NCI-H226 (cell line): ENCODE measurements at places on chromosomes 12 and 14.

DNA sequence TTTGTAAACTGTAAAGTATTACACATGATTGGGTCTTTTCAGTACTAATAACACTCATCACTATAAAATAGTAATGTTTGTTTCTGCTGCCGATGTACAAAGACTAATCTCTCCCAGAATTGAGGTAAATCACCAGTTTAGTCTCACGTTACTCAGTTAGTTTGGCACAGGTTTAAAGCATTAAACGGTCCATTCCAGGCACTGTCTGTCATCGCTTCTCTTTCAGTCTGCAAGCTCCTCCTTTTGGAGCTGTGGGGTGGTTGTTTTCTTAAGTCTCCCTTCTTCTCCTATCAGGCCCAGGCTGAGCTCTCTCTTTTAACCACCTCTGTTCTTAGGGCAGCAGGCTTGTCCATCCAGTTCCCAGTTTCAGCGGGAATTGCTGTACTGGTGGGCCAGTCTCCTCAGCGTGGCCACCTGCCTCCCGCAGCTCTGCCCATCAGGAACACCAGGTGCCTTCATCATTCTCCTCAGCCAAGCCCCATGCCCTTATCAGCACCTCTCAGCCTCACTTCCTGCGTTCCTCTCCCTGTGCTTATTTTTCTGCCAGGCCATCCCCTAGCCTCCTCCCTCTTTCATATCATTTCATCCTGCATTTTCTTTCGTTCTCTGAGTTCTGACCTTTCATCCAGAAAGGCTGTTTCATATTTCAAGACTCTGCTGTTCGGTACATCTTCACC, 149.0 kb downstream of the TGFB3 start:
- DNase-seq = peak; percentile 83

DNA sequence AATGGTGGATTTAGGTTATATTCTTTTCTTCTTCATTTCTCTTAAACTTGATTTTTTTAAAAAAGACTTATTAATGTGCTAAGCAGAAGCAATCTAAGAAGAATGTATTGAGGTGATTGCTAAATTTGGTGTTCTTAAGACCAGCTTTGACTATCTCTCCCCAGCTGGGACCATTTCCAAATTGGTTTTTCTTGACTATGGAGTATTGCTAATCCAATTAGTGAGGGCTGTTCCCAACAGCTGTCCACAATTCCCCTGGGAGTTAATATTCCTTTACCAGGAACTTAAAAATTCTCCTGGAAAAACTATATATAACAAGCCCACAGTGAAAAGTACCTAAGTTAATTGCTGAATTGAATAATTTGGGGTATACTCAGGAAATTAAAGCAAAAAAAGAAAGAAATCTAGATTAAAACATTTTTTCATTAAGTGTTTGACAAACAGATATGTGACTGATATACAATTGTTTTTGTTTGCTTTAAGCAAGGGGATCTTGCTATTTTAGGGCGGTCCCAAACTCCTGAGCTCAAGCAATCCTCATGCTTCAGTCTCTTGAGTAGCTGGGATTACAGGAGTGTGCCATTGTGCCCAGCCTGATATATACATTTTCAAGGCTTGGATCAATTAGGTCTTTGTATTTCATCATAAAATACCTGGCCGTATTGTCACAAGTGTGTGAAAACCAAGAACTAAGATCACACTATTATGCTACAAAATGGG, 105.0 kb downstream of the FAR2 start:
- DNase-seq = no peak

GRCh38 chr14:38910092-38910491, 192.9 kb downstream of the SEC23A start:
- DNase-seq = no peak

- no peak for DNase-seq
Observed at GRCh38 chr12:120749256-120749655, 23.6 kb downstream of the ACADS start.

DNA sequence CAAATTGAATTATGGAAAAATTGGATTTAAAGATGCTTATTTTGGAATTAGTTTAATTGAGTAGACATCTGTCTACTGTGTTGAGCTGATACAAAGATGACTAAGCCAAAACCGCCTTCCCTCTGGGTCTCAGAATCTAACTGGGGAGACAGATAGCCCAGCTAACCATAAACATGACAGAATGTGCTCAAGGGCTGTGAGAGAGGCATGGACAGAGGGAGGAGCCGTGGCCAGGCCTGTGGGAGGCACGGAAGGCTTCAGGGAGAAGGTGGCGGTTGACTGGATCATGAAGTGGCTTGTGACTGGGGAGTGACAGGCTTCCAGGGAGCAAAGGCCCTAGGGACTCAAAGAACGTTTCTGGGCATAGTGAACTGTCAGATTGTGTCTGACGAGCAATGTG, 74.6 kb downstream of the DACT1 start:
- no peak for DNase-seq

- DNase-seq = no peak
Observed at GRCh38 chr12:90407841-90408240, 547.1 kb downstream of the CCER1 start.

- DNase-seq = no peak
Observed at GRCh38 chr14:61670576-61670975, 24.7 kb upstream of the HIF1A start.

GRCh38 chr12:130428116-130428515, 90.4 kb downstream of the PIWIL1 start:
- no peak for DNase-seq

DNA sequence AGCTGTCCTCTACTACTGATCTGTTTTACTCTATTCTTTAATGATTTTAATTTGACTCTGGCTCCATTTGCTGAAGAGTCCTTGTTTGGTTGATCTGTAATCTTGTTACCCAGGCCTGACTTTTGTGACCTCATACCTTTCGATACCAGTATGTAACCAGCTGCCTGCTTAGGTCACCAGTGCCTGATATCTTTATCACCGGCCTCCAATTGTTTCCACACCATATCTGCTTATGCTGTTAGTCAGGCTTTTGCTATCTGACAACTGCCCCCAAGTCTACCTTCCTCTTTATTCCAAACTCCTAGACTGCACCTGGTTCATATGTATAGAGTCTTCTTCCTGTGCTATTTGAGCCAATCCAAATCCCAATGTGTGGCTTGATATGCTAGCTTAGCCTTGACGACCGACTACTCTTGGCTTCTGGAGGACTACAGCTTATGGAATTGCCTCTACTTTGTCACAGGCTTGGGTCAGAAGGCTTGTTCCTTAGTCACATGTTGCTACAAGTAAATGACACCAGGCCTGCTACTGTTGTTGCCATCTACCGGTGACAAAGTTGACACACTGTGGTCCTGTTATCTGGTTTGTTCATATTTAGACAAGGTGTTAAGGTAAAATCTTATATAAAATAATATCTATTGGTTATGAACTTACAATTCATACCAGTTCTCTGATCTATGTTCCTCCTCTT, 193.9 kb downstream of the TRHDE start:
- no peak for DNase-seq

DNA sequence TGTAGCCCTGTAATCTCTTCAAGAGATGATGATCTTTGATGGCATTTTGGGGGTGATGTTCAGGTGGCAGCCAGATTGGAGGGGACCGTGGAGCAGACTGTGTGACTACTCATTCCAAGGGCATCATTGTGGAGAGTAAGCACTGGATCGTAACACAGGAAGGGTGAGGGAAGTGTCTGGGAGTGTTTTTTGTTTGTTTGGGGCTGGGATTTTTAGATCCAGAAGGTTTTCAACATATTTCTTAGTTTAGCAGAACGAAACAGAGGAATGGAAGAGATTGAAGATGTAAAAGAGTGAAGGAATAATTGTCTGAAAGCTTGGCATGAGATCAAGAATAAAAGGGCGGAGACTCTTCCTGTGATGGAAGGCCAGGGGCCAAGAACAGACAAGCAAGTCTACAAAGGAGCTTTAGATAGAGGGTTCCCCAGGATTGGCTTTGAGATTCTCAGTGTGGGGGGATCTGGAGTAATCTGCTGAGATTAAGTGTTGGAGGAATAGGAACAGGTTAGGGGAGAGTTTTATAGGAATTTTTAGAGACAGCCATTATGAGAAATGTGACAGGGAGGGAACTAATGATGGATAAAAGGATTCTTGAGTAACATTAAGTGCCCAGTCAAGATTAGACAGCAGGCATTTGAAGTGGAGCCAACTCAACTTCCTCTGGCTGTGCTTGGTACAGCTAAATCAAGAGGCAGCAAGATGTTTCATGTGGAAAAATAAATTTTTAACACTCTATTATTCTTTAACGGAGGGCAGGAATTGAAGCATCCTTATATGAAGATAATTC, 79.7 kb upstream of the REP15 start:
- DNase-seq = peak; percentile 66

- DNase-seq = no peak
Observed at GRCh38 chr12:105738051-105738450, 400.7 kb downstream of the NUAK1 start.

- peak; percentile 94 for DNase-seq
Observed at GRCh38 chr12:6547987-6548386, 7.9 kb downstream of the IFFO1 start.
